Cardiac ventricle fibroblast (primary cell): ENCODE measurements at places on chromosomes 12 and 14. TPM values are rescaled to one million over a fixed set of nuclear protein-coding genes. Genes with fewer than 3 reads are reported as not detected.

Gene ASCL1
- not detected in 2 replicates for total RNA-seq

Gene RFLNA
- 1.5 and 2.1 TPM in 2 replicates for total RNA-seq

Gene SOAT2
- not detected in 2 replicates for total RNA-seq

Gene KERA
- total RNA-seq: 0.20 TPM in 1 of 2 replicates, not detected in the other

Gene KRT80
- total RNA-seq: 0.12 and 0.24 TPM in 2 replicates

Gene WNT1
- not detected in 2 replicates for total RNA-seq

Gene PLEKHG3
- 4.3 and 9.5 TPM in 2 replicates for total RNA-seq

Gene C12orf75
- total RNA-seq: 1.8 and 3.4 TPM in 2 replicates

Gene SRRM4
- total RNA-seq: not detected in 2 replicates

Gene HRK
- total RNA-seq: not detected in 2 replicates

Gene CHST11
- total RNA-seq: 51.0 and 76.7 TPM in 2 replicates

Gene ATF1
- 14.1 and 19.7 TPM in 2 replicates for total RNA-seq

Gene NTN4
- total RNA-seq: 2.2 and 2.9 TPM in 2 replicates

Gene SLC16A7
- total RNA-seq: 7.9 and 10.7 TPM in 2 replicates

Gene ASB2
- not detected in 2 replicates for total RNA-seq

Gene TNFAIP2
- total RNA-seq: 43.3 and 69.3 TPM in 2 replicates

Gene IFNG-AS1
- total RNA-seq: not detected in 2 replicates

Gene RPL10L
- not detected in 2 replicates for total RNA-seq

Gene NR4A1
- 2.1 and 4.4 TPM in 2 replicates for total RNA-seq

Gene KRT85
- not detected in 2 replicates for total RNA-seq

Gene PLA2G1B
- not detected in 2 replicates for total RNA-seq

Gene ITGB7
- total RNA-seq: 0.59 TPM in 1 of 2 replicates, not detected in the other

Gene ITGA7
- total RNA-seq: 89.7 and 106 TPM in 2 replicates

Gene JPH4
- not detected in 2 replicates for total RNA-seq

Gene B3GNT4
- 0.15 TPM in 1 of 2 replicates, not detected in the other for total RNA-seq

Gene OTUB2
- 0.81 and 0.98 TPM in 2 replicates for total RNA-seq

Gene KLRC3
- total RNA-seq: not detected in 2 replicates

Gene NKX2-1
- not detected in 2 replicates for total RNA-seq

Gene SLC41A2
- 50.0 and 68.8 TPM in 2 replicates for total RNA-seq

Gene TAS2R42
- total RNA-seq: not detected in 2 replicates

Gene NEUROD4
- not detected in 2 replicates for total RNA-seq
